CD4-positive, alpha-beta T cell treated with Interleukin-1 beta for 1 hour (primary cell): ENCODE measurements at places on chromosomes 2 and 18.
A peak's percentile ranks its signal among the peaks of the same experiment; 100 is the strongest.

GRCh38 chr2:120228503-120228902 lies 5.3 kb upstream of the TMEM185B start:
- DNase-seq, result no peak

DNA sequence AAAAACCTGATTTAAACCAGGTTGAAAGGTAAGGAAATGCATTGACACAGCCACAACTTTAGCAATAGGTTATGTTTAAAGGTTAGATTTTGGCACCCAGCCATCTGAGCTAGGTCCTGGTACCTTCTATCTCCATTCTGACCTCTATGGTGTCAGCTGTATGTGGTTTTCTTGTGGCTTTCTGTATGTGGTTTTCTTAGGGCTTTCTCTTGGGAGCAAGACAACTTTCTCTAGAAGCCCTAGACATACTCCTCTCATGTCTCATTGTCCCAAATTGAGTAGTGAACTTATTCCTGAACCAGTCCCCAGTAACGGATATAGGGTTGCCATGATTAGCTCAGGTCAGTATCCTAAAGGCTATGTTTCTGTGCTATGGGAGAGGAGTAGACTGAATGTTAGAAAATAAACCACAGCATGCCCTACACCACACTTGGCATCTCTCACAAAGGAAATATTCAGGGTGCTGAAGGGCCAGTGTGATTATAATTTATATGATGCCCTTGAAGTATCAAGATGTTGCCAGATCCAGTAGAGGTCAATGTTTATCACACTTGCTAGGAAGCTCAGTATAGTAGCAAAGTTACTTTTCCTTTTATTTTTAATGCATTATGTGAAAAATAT lies 176.1 kb downstream of the CAPN13 start:
- peak; percentile 4 for DNase-seq

DNA sequence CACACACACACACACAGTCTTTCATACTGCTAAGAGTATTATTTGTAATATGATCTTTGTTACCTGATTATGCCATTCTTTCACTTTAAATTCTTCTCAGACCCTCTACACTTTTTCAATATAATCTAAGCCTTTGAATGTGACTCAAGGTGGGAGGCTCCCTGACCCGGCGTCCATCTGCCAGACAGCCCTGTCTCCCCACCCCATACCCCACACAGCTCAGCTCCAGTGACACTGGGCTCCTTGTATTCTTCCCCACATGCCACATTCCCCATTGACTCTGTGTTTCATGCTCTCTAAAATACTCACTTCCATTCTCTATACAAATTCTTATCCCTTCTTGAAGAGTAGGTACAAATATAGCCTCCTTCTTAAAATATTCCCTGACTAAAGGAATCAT lies 442.2 kb downstream of the TGIF1 start:
- no peak for DNase-seq

DNA sequence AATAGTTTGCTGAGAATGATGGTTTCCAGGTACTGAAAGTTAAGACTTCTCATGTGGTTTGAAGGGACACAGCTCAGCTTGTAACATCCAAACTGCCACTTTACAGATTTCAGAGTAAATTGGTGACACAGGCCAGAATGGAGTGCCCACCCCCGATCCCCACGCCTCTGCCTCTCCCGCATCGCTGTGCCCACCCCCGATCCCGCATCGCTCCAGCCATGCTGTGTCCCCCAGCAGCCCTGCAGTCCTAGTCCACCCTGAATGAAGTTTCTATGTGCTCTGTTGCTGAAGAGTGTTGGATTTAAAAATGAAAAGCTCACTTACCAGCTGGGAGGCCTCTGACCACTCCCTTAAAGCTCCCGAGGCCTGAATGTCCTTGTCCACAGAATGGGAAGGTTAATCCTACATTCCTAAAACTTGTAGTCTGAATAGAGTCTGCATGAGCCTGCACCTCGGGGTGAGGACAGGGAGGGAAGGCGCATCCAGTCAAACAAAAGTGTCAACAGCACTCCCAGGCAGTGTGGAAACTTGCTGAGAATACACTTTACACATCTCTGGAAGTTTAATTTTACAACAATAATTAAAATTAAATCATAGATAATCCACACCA lies 176.4 kb upstream of the ID2 start:
- DNase-seq, result no peak

- DNase-seq, result peak; percentile 66
These were observed 63.7 kb upstream of the ITGA4 start for GRCh38 chr2:181393472-181393871.

DNA sequence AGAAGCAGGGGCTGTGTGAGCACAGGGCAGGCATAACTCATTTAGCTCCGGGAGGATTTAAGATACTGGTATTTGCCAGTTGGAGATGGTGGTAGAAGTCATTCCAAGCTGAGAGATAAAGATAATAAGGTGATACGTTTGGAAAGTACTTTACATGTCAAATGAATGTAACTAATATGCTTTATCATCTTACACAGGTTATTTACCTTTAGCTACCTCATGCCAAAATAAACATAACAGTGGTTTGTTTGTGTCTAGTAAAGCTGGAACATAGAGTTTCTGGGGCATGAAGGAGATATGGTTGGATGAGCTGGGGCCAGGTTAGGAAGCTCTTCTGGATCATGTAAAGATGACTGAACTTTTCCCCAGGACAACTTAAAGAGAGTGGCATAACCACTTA lies 126.9 kb upstream of the PIK3C3 start:
- no peak for DNase-seq

GRCh38 chr2:170405326-170405725 lies 227.4 kb downstream of the MYO3B start:
- DNase-seq, result no peak

- no peak for DNase-seq
These were observed 36.7 kb downstream of the PARD3B start for GRCh38 chr2:204581946-204582345.

- DNase-seq, result no peak
These were observed 7.3 kb downstream of the RAX start for GRCh38 chr18:59265974-59266369.

GRCh38 chr2:222451224-222451674 lies 26.9 kb downstream of the SGPP2 start:
- DNase-seq, result no peak

GRCh38 chr2:233365861-233366520 lies 11.7 kb downstream of the DGKD start:
- DNase-seq, result no peak

DNA sequence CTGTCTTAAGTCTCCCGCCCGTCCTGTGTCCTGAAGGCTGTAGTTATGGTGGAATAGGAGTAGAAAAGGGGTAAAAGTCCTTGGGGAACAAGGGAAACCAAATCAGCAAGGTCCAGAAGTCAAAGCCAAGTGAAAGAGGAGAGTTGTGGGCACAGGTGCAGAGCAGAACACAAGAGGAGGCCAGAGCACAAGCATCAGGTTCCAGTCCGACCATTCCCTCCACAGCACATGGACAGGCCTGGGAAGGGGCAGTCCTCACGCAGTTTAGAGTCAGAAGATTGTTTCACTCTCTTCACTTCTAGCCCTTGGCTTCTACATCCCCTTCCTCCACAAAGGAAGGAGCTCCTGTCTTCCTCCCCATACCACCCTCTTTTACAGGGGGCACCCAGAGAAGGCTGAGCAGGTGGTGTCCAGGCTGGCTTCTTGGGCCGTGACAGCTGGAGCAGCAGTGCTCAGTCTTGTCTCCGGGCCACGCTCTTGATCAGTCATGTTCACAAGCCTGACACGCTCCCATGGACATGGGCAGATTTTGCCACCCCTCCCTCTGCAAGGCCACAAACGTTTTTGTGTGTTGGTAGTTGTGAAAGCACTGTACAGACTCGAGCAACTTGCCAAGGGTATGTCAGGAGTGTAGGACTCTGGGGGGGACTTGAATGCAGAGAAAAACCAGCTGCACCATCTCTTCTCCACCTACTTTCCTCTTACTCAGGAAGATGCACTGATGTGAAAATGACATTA lies 138.5 kb upstream of the DAPL1 start:
- no peak for DNase-seq

GRCh38 chr2:232481322-232482140 lies 6.1 kb downstream of the ECEL1 start:
- no peak for DNase-seq

DNA sequence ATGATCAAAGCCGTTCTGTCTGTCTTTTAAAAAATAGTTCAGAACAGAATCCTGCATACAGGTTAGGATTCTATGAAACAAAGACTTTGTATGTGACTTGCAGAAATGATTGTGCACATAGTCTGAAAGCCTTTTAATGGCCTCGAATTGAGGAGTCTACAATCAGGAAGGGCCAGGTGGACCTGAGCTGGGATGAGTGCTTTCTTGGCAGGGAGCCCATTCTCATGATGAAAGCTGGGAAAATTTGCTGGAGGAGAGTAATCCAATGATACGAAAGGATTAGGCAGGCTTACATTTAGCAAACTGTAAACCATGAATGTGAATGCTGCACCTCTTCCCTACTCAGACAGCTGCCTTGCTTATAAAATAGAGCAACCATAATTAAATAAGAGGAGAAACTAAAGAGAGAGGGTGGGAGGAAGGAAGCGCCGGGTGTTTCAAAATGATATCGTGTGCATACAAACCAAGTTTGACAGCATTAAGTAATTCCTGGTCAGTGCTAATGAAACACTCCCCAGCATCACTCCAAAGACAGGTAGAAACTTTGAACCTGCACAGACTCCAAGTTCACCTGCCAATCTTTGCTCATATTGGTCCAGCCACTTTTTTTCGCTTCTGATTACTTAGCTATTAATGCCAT lies 23.7 kb upstream of the CXCR4 start:
- no peak for DNase-seq

DNA sequence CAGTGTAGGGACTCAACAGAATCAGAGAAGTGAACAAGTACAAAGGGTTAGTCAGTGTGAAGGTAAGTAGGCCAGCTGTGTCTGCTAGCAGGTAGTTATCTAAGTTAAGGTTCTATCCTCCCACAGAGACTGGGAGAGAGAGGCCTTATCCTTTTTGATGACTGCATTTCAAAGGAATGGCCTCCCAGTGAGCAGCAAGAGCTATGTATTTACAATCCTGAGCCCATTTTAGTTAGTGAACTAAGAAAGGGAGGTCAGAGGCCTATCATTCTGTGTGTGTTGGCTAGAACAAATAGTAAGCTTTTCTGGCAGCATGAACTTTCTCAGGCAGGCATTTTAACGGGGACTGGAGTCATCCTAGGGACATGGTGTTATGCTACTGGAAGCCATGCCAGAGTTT lies 182.9 kb downstream of the VWC2L start:
- DNase-seq, result no peak

DNA sequence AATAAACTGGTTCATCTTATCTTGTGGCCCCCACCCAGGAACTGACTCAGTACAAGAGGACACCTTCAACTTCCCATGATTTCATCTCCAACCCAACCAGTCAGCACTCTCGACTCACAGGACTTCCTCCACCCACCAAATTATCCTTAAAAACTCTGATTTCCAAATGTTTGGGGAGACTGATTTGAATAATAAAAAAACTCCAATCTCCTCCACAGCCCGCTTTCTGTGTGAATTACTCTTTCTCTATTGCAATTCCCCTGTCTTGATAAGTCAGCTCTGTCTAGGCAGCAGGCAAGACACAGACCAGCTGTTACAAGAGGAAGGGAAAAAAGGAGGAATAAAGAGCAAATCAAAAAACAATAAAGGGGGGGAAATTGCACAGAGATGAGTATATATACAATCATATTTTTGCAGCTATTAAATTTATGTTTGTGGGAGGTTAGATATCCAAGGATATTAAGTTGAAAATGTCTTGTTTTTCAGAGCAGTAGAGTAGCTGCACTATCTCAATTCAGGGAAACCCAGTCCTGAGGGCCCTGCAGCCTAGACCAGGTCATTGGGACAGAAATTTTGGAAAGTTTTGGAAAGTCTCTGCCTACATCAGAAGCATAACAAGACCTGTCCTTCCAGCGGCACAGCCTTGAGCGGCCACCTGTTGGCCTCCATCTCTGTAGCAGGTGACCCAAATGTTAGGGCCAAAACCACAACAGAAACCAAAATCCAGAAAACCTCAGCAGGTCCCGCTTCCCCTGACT lies 32.8 kb upstream of the SIGLEC15 start:
- DNase-seq, result no peak

DNA sequence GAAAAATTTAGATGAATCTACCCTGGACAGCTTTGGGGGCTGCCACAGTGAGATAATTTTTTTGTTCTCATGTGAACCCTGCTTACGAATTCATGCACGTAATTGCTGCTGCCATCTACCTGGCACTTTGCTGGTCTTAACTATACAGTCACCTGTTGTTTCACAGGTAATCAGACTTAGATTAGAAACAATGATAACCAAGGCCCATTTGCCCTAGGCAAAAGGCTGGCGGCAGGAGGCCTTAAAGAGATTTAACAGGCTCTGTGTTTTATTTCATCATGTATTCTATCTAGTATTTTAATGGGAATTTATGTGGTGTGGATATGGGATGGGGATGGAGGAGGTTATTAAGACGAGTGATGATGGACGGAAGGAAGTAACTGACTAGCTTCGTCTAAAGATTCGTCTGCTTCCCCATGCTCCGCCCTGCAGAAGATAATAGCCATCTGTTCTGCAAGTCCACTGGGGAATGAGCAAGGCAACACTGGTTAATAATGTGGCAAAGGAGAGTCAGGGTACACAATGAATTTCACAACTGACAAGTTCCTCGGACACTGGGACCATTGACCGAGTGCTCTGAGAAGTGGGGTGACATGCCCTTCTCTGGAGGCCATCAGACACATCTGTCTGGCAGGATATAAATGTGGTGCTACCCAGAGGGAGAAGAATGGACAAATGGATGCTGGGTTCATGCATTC lies 291.8 kb upstream of the TNP1 start:
- DNase-seq, result no peak

GRCh38 chr2:16774980-16775898 lies 109.6 kb upstream of the CYRIA start:
- no peak for DNase-seq

GRCh38 chr18:57991552-57991951 lies 52.5 kb upstream of the NEDD4L start:
- DNase-seq, result no peak

DNA sequence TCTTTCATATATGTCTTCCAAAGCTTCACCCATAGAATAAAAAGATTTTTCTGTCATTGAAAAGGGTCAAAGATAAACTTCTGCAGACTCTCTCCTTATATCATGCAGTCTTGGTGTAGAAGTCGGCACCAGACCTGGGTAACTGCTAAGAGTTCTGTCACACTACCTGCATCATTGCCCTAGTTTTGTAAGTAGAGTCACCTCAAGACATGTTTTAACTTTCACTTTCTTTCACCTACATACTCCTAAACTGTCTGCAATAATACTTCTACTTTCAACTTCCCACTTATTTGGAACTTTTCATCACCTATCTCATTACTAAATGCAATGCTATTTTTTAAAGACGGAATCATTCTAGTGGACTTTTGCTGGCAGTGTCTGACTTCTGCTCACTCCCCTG lies 475.6 kb upstream of the VRK2 start:
- DNase-seq, result no peak

- DNase-seq, result no peak
These were observed 9.6 kb upstream of the MMADHC start for GRCh38 chr2:149597050-149597667.

DNA sequence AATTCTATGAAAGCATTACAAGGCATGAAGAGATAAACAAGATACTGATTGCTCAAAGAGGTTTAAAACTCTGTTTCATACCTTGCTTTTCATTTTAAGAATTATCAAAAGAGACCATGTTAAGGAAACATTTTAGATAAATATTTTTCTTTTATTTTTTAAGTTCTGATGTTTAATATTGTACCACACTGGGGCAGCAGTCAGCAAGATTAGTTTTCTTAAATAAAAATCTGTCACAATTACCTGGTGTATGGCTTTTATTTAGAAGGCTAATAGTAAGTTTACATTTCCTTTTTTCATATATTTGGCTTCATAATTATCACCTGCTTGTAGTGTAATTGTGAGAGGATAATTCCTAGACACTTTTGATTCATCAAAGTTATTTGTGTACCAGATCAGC lies 46.4 kb downstream of the ZNF804A start:
- no peak for DNase-seq

GRCh38 chr2:54148391-54148790 lies 33.0 kb downstream of the ACYP2 start:
- no peak for DNase-seq
